IMR-90 (cell line): ENCODE measurements at places on chromosomes 4 and X.

GRCh38 chrX:84320614-84321013 is 132.6 kb upstream of the RPS6KA6 start:
- H3K27ac ChIP-seq: no peak overlapping the region

- no peak overlapping the region for H3K27ac ChIP-seq
- H3K36me3 ChIP-seq: no peaks in the 10 kb centered on the region
- DNase-seq: peak; percentile 65
- H3K4me1 ChIP-seq: no peaks in the 10 kb centered on the region
Observed at GRCh38 chr4:146095091-146095690, 80.3 kb upstream of the LSM6 start.

GRCh38 chr4:8110071-8110986 is 48.3 kb downstream of the ABLIM2 start:
- DNase-seq: no peak
- H3K36me3 ChIP-seq: no peaks in the 10 kb centered on the region
- H3K4me1 ChIP-seq: no peaks in the 10 kb centered on the region
- H3K27me3 ChIP-seq: peaks cover 63% of the 10 kb centered on the region
- H3K27ac ChIP-seq: no peak overlapping the region

- H3K27ac ChIP-seq: no peak overlapping the region
- DNase-seq: no peak
- H3K27me3 ChIP-seq: peaks cover 36% of the 10 kb centered on the region
- H3K36me3 ChIP-seq: no peaks in the 10 kb centered on the region
Observed at GRCh38 chr4:76439491-76439890, 4.5 kb downstream of the SHROOM3 start.

GRCh38 chr4:23720556-23720955 is 169.3 kb downstream of the PPARGC1A start:
- H3K36me3 ChIP-seq: no peaks in the 10 kb centered on the region
- no peak for DNase-seq
- no peaks in the 10 kb centered on the region for H3K27me3 ChIP-seq
- no peaks in the 10 kb centered on the region for H3K4me1 ChIP-seq
- H3K4me3 ChIP-seq: no peak overlapping the region
- H3K27ac ChIP-seq: no peak overlapping the region

GRCh38 chrX:150198776-150199175 is 164.3 kb upstream of the MAMLD1 start:
- DNase-seq: no peak
- H3K4me3 ChIP-seq: no peak overlapping the region
- H3K36me3 ChIP-seq: no peaks in the 10 kb centered on the region
- H3K4me1 ChIP-seq: peaks cover 10% of the 10 kb centered on the region
- no peak overlapping the region for H3K27ac ChIP-seq
- H3K27me3 ChIP-seq: no peaks in the 10 kb centered on the region

DNA sequence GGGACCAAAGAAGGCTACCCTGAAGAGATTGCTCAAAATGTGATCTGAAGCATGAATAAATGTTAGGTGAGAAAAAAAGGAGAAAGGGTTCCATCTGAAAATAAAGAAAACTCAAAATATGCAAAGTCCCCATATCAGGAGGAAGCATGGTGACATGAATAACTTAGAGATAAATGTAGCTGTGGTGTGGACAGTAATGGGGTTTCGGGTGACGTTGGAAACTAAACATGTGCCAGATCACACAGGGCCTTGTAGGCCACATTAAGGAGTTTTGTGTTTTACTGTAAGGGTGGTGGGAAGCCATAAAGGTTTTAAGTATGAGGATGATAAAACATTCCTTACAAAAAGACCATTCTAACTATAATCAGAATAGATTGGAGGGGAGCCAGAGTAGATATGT is 40.3 kb upstream of the ACSL4 start:
- DNase-seq: no peak
- H3K4me1 ChIP-seq: 0 out of 2 replicates have a peak, but pooled peaks cover 2% of the 10 kb centered on the region
- H3K4me3 ChIP-seq: no peak overlapping the region
- no peaks in the 10 kb centered on the region for H3K36me3 ChIP-seq
- H3K27me3 ChIP-seq: no peaks in the 10 kb centered on the region

DNA sequence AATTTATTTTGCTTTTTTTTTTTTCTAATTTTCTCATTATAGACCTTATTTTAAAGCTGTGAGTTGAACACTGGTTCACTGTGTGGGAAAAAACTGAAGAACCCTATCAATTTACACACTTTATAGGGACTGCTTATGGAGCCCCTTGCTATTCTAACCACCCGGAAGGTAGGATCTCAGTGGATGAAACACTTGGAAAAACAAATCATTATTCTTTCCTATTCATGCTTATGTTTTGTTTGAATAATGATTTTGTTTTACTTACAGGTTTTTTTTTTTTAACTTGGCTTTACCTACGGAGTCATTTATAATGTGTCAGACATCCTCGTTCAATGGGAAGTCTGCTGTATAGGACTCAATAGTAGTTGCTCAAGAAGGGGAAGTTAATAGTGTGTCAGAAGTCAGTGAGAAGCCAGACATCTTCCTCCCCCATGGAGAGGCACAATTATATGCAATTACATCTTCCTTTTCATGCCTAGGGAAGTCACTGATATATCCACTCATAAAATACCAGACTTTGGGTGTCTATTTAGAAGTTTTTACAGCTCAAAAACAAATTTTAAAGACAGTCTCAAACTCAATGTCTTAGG is 113.2 kb downstream of the ARSF start:
- no peak for DNase-seq
- no peaks in the 10 kb centered on the region for H3K27me3 ChIP-seq
- H3K4me3 ChIP-seq: no peak overlapping the region
- H3K36me3 ChIP-seq: no peaks in the 10 kb centered on the region
- no peak overlapping the region for H3K27ac ChIP-seq

- no peaks in the 10 kb centered on the region for H3K27me3 ChIP-seq
- no peaks in the 10 kb centered on the region for H3K36me3 ChIP-seq
- H3K4me3 ChIP-seq: no peak overlapping the region
- DNase-seq: peak; percentile 1
Observed at GRCh38 chrX:79412972-79413371, 45.8 kb upstream of the ITM2A start.

DNA sequence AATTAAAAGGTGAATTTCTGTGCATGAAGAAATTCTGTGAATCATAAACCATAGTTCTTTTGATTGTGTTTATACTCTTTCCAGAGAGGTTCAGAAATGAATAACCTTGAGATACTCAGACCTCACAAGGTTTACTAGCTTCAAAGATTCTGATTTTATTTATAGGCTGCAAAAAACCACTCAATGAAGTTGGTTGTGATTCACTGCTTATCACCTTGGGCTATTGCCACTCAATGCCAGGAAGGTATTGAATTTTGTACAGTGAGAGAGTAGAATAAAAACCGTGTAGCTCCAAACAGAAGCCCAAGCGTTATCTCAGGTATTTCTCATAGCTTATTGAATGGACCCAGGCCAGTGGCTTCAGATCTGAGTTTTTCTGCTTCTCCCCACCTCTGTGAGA is 118.7 kb downstream of the FHIP1A start:
- H3K27ac ChIP-seq: no peak overlapping the region
- H3K36me3 ChIP-seq: no peaks in the 10 kb centered on the region
- H3K4me3 ChIP-seq: no peak overlapping the region
- peaks cover 2% of the 10 kb centered on the region for H3K27me3 ChIP-seq

DNA sequence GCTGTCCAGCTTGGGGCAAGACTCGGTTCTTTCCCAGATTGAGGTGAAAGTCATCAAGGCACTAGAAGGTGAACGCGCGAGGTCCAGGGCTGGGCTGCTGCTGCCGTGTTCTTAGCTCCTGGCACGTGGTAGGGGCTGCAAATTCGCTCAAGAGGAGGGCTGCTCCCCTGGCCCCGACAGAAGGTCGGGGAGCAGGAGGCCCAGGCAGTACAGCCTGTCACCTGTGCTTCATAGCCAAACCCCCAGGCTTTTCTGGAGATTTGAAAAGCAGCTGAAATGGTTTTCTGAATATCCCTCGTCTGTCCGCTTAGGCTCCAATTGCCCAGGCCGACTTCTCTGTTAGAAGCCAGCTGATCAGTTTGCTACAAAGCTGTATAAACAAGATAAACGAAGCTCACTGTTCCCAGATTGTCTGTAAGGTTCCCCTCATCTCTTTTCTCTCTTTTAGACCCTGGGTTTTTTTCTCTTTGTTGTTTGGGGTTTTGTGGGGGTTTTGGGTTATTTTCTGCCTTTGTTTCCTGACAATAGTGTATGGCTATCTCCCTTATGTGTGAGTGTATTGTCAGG is 60.0 kb upstream of the STX18 start:
- H3K4me3 ChIP-seq: no peak overlapping the region
- no peaks in the 10 kb centered on the region for H3K36me3 ChIP-seq
- no peak for DNase-seq
- no peaks in the 10 kb centered on the region for H3K27me3 ChIP-seq
- no peak overlapping the region for H3K27ac ChIP-seq
- no peaks in the 10 kb centered on the region; the same call in 1 of the 2 replicates for H3K4me1 ChIP-seq

DNA sequence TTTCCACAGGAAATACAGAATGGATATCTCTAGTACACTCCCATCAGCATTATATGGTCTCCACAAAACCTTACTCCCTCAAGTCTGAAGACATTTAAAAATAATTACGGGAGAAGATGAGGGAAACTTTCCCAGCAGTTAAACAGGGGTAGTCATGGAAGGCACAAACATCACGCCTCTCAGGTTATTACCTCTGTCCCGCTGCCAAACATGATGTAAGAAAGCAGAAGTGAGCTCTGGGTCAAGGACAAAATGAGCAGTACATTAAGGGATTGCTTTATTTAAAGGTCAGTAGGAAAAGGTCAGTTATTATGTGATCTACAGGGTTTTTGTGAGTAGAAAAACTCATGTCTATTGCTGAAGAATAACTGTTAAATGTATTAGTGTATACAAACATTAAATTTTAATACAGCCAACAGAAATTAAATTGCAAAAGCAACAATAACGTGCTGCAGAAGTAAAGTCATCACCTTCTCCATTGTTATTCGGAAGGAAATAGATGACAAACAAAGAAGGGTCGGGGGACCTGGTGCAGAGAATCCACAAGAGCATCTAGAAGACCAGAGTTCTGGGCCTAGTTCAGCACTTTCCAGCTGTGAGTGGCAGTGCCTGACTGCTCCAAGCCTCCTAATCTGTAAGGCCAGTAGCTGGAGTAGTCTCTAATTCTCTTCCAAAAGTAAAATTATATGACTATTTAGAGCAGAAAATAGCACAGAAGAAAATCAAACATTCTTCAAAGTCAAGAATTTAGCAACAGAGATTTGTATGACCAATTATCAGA is 171.2 kb downstream of the PPP3CA start:
- H3K4me3 ChIP-seq: no peak overlapping the region
- H3K4me1 ChIP-seq: peaks cover 5% of the 10 kb centered on the region; the same call in 1 of the 2 replicates
- H3K27me3 ChIP-seq: no peaks in the 10 kb centered on the region
- DNase-seq: no peak

GRCh38 chr4:773214-773613 is 52.7 kb downstream of the CPLX1 start:
- H3K4me1 ChIP-seq: peaks cover 2% of the 10 kb centered on the region
- no peak overlapping the region for H3K27ac ChIP-seq
- no peak for DNase-seq
- peaks cover 51% of the 10 kb centered on the region for H3K36me3 ChIP-seq
- no peaks in the 10 kb centered on the region for H3K27me3 ChIP-seq

GRCh38 chrX:48695534-48695896 is 1.0 kb upstream of the SUV39H1 start:
- H3K27me3 ChIP-seq: peaks cover 3% of the 10 kb centered on the region; the same call in 1 of the 2 replicates
- H3K4me3 ChIP-seq: peak overlapping the region; percentile 64
- DNase-seq: peak; percentile 28

GRCh38 chr4:186554539-186554913 is 841 bp downstream of the MTNR1A start:
- no peak for DNase-seq
- H3K36me3 ChIP-seq: no peaks in the 10 kb centered on the region
- peaks cover 21% of the 10 kb centered on the region for H3K27me3 ChIP-seq
- no peak overlapping the region for H3K4me3 ChIP-seq
- H3K4me1 ChIP-seq: peaks cover 3% of the 10 kb centered on the region; the same call in 1 of the 2 replicates

- DNase-seq: peak; percentile 75
- no peak overlapping the region for H3K27ac ChIP-seq
- H3K36me3 ChIP-seq: peaks cover 4% of the 10 kb centered on the region; the same call in 1 of the 2 replicates
- H3K4me3 ChIP-seq: no peak overlapping the region
Observed at GRCh38 chrX:9668537-9668936, 97.1 kb downstream of the GPR143 start.

DNA sequence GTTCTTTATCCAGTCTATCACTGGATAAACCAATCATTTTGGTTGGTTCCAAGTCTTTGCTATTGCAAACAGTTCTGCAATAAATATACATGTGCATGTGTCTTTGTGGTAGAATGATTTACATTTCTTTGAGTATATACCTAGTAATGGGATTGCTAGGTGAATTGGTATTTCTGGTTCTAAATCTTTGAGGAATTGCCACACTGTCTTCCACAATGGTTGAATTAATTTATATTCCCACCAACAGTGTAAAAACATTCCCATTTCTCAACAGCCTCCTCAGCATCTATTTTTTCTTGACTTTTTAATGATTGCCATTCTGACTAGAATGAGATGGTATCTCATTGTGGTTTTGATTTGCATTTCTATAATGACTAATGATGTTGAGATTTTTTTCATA is 791.7 kb upstream of the AGA start:
- no peak for DNase-seq
- no peak overlapping the region for H3K27ac ChIP-seq
- no peaks in the 10 kb centered on the region for H3K4me1 ChIP-seq
- H3K36me3 ChIP-seq: no peaks in the 10 kb centered on the region
- no peak overlapping the region for H3K4me3 ChIP-seq

DNA sequence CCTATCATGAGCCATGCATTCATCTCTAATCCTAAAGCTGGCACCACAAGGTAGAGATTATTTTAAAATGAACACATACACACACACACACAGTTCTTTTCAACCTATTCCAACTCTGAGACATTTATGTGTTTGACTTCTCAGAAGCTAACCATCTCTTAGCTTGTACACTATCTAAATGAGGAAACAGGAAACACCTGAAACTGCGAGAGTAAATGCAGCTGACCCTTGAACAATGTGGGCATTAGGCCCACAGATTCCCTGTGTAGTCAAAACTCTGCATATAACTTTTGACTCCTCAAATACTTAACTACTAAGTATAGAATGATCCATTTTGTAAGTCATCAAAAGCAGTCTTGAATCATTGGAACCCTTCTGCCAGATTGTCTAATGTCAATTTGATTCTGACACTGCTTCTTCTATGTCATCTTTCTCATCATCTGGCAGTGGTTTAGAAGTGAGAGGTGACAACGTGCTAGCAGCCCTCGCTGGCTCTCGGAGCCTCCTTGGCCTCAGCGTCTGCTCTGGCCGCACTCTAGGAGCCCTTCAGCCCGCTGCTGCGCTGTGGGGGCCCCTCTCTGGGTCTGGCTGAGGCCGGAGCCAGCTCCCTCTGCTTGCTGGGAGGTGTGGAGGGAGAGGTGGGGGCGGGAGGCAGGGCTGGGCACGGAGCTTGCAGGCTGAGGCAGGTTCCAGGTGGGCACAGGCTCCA is 21.4 kb upstream of the IL15 start:
- H3K4me1 ChIP-seq: no peaks in the 10 kb centered on the region
- H3K36me3 ChIP-seq: no peaks in the 10 kb centered on the region
- no peak for DNase-seq
- no peak overlapping the region for H3K4me3 ChIP-seq
- no peaks in the 10 kb centered on the region for H3K27me3 ChIP-seq
- no peak overlapping the region for H3K27ac ChIP-seq

DNA sequence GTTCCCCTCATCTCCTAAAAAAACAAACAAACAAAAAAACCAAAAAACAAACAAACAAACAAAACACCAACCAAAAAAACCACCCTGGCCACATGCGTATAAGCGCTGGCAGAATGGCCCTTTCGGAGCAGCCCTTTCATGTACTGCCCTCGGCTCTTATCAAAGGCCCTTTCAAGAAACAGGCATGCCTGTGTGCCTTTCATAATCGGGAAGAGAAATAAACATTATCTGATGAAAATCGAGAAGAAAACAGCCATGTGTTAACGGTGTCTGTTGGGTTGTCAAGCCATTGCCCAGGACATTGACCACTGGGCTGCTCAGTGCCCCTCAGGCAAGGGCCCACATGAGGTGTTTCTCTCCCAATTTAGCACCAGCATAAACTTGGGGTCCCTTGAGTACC is 68.3 kb downstream of the PJA1 start:
- no peaks in the 10 kb centered on the region for H3K36me3 ChIP-seq
- H3K27me3 ChIP-seq: peaks cover 20% of the 10 kb centered on the region
- H3K4me1 ChIP-seq: no peaks in the 10 kb centered on the region
- H3K4me3 ChIP-seq: no peak overlapping the region
